Breast epithelium (tissue), 4 donors: ENCODE measurements at places on chromosomes 13 and 19. TPM values are rescaled to one million over a fixed set of nuclear protein-coding genes. Genes with fewer than 3 reads are reported as not detected.

DNA sequence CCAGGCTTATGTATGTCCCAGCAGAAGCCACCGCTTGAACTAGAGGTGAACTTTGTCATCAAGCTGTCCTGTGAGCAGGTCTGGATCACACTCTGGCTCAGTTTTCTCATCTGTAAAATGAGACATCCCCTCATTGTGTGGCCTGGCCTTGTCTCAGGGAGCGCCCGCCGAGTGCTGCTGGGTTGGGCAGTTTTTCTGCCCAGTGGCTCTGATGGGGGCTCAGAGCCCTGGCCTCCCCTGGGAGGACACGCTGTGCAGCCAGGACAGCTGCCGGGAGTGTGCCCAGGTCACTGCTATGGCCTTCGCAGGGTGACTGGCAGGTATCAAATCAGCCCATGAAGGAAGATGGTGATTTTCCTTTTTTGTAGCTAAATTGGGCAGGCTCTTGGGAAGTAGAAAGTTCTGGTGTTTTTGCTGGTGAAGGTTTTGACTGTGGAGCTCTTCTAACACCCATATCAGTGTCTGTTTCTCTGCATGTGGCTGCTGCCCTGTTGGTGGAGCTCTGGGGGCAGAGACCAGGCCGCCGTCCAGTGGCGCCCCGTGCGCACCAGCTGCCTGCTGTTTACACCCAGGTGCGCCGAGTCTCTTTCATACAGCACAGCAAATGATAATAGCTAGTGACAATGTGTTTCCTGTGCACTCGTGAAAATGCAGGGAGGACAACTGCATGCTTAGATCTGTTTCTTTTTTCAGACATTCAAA is 40.8 kb downstream of the SLC7A9 start:
- DNase-seq, result no peak

- DNase-seq, result no peak
These were observed 512 bp downstream of the RPS19 start for GRCh38 chr19:41860419-41861115.

GRCh38 chr13:26816881-26817280 is 56.3 kb upstream of the GPR12 start:
- DNase-seq, result no peak

DNA sequence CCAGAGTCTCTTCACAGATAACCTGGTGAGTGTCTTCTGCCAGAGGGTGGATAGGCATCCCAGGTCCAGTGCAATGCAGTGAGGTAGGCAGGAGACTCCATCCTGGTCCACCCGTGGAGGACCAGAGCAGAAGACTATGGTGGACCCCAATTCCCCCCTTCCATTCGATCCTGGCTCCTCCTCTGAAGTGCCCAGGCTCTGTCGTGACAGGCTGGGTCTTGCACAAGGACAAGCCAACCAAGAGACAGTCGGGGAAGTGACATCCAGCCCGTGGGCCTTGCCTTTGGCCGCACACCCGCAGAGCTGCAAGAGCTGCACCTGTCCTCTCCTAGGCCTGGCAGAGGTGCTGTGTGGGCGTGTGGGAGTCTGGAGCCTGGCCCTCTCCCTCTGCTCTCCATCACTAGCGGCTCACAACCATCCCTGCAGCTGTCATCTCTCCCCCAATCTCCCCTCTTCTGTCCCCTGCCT is 3.1 kb downstream of the ZNF784 start:
- DNase-seq, result no peak

GRCh38 chr19:52527956-52528351 is 486 bp downstream of the ZNF808 start:
- no peak for DNase-seq

GRCh38 chr19:18456974-18457373 is 19.0 kb upstream of the ISYNA1 start:
- no peak for DNase-seq

DNA sequence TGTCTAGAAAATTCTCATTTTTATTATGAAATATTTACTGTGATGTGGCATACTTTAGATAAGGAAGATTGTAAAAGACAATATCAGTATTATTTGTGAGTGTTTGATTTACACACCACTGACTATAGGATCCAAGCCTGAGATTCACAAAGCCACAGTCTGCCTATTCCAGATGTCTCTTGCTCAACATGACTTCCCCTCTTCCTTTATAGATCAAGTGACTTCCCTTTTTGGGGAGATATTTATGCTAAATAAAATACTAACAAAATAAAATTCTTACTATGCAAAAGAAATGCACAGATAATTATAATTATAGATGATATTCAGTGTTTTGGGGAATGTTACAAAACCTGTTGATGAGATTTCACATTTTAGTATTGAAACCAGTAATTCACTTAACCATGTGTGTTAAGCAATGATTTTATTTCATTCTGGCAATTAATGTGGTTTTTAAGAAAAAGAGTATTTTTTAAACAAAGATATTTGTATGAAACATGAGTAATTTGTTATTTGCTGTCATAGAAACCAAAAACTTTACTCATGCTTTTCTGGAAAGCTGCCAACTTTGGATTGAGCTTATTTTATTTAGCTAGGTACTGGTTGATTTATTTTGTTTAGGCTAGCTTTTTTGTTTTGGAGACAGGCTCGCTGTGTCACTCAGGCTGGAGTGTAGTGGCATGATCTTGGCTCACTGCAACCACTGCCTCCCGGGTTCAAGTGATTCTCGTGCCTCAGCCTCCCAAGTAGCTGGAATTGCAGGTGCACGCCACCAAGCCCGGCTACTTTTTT is 13.7 kb upstream of the GPR183 start:
- no peak for DNase-seq

DNA sequence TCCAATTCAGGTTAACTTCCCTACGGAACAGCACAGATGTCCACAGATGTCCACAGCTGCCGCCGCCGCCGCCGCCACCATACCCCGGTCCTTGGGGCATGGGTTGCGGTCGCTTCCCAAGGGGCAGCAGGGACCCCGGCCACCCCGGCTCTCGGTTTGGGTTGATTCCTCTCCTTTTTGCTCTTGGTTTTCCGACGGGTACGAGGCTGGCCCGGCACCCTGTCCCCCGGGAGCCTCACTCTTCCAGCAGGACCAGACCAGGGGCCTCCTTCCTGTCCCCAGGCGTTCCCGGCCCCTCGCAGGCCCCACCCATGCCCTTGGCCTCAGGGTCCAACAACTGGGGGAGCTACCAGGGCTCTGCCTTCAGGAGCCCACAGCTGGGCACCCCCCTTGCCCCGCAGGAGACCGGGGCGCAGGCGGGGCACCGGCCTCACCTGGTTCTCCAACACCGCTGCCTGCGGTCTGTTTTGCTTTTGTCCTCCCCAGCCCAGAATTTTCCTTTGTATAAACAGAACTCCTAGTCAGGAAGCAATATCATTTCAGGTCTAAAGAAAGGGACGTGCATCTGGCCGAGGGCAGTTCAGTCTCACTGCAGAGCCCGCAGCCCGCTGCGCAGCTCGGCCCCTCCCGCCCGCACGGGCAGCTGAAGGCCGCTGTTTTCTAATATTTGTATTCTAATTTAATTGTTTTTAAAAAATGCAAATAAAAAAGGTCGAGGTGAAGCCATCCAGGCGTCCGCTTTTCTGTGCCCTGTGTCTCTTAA is 27.9 kb downstream of the ZBTB7A start:
- DNase-seq, result no peak

The RHPN2 gene
- 1.4 TPM for total RNA-seq

The MAMSTR gene
- total RNA-seq, result 1.3 TPM

The FGF22 gene
- total RNA-seq, result not detected
